Cardiac muscle cell (in vitro differentiated cells and primary cell): ENCODE measurements at places on chromosomes 3 and 15.

DNA sequence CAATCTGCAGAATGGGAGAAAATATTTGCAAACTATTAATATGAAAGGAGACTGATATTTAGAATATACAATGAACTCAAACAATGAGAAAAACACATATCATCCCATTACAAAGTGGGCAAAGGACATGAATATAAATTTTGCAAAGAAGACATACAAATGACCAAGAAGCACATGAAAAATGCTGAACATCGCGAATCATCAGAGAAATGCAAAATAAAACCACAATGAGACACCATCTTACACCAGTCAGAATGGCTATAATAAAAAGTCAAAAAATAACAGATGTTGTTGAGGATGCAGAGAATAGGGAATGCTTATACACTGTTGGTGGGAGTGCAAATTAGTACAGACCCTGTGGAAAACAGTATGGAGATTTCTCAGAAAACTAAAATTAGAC lies 83.6 kb downstream of the RAP2B start:
- DNase-seq: no peak

- DNase-seq: no peak
Observed at GRCh38 chr15:51298620-51299019, 39.8 kb downstream of the CYP19A1 start.

- no peak for DNase-seq
Observed at GRCh38 chr3:20837676-20838302, 651.8 kb upstream of the SGO1 start.

DNA sequence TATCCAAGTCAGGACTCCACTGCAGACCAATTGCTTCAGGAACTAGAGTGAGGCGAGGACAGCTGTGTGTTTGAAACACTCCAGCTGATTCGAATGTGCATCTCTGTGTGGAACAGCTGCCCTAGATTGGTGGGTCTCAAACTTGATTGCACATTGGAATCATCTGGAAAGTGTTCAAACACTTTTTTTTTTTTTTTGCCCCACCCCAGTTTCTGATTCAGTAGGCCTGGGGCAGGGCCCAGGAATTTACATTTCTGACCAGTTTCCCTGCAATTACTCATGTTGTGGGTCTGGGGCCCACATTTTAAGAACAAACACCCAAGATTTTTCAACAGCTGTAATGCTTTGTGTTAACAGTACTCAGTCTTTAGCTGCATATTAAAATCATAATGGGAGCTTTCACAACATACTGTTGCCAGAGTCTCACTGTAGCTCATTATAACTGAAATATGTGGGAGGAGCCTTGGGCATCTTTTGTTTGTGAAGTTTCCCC lies 156.6 kb downstream of the NR1D2 start:
- DNase-seq: peak; percentile 21

- no peak for DNase-seq
Observed at GRCh38 chr15:74655424-74655823, 39.8 kb downstream of the CLK3 start.

DNA sequence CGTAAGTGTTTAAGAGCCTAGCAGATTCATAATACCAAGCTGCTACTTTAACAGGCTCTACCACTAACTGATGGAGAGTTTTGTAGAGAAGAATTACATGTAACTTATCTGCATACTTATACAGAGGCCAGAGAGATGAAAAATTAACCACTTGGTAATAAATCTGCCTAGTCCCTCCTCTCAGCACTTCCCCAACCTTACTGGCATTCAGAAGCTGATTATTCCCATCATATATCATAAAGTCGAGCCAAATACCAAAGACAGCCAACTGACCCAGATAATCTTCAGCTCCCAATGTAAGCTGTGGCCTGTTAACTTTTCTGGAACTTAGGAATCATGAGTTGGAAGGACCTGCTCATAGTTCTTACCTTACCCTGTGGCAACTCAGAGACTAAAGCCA lies 25.5 kb upstream of the CSPG5 start:
- DNase-seq: no peak

GRCh38 chr3:58536501-58537411 lies at the start of gene ACOX2:
TSS of gene ACOX2 (minus strand) at chr3:58537190. CDS start at chr3:58535106, 2,084 bp downstream.
- DNase-seq: peak; percentile 84

- peak; percentile 35 for DNase-seq
Observed at GRCh38 chr15:67164401-67164791, 90.1 kb downstream of the AAGAB start.

GRCh38 chr3:188274249-188274915 lies 120.4 kb downstream of the LPP start:
- DNase-seq: peak; percentile 38

DNA sequence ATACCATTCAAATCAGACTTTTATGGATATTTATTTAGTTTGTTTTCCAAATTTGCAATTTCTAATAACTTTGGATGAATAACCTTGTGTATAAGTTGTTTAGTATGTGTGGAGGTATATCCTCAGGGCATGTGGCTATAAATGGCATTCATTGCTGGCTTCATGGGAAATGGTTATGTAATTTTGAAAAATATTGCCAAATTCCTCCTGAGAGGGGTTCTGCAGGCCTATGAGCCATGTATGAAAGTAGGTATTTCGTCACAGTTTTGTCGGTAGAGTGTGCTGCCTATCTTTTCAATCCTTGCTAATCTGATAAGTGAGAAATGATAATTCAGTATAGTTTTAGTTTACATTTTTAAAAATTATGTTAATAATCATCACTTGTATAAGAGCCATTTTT lies 256.4 kb upstream of the ZNF385D start:
- DNase-seq: peak; percentile 12

GRCh38 chr15:68317281-68318007 lies 39.9 kb downstream of the FEM1B start:
- no peak for DNase-seq

GRCh38 chr3:59886790-59887189 lies 837.0 kb upstream of the CFAP20DC start:
- DNase-seq: no peak

DNA sequence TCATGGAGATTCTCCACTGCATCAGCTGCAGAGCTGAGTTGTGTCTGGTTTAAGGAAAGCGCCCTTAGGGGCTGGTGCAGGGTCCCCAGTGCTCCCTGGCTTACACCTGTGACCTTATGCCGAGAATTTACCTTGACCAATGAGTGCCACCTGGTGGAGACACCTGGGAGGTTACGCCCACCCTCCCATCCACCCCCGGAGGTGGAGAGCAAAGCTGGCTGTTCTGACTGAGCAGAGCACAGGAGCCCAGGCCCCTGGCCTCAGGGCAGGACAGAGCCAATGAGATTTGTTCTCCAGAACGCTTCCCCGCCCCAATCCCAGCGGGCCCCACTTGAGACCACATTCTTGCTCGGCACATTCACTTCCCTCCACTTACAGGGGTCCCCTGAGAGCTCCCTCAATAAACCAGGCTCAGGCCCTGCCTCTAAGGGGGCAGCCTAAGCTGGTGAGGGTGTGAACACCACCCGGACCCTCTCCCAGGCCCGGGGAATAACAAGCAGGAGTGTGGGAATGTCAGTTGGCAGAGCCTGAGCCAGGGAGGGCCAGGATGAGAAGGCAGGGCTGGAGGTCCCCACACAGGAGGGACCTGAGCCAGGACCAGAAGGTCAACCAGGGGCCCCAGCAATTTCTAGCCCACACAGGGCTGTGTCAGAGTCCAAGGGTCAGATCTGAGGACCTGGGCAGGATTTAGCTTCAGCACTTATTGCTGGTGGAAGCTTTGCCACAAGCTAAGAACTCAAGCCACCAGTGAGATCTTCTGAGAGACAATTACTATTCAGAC lies 117.1 kb downstream of the TPRA1 start:
- no peak for DNase-seq

- peak; percentile 37 for DNase-seq
Observed at GRCh38 chr3:38454178-38454883, 641 bp downstream of the ACVR2B start.

- DNase-seq: no peak
Observed at GRCh38 chr3:159186581-159186980, 384.7 kb downstream of the MFSD1 start.

GRCh38 chr3:146177519-146177918 lies 16.5 kb upstream of the PLOD2 start:
- DNase-seq: no peak

GRCh38 chr3:50445919-50446318 lies 57.5 kb downstream of the CACNA2D2 start:
- no peak for DNase-seq

- DNase-seq: no peak
Observed at GRCh38 chr3:98900265-98901118, 1.0 kb downstream of the DCBLD2 start.

GRCh38 chr3:160921020-160921635 lies 165.1 kb downstream of the PPM1L start:
- DNase-seq: peak; percentile 51

- no peak for DNase-seq
Observed at GRCh38 chr3:196179380-196180308, 31.6 kb downstream of the ZDHHC19 start.

DNA sequence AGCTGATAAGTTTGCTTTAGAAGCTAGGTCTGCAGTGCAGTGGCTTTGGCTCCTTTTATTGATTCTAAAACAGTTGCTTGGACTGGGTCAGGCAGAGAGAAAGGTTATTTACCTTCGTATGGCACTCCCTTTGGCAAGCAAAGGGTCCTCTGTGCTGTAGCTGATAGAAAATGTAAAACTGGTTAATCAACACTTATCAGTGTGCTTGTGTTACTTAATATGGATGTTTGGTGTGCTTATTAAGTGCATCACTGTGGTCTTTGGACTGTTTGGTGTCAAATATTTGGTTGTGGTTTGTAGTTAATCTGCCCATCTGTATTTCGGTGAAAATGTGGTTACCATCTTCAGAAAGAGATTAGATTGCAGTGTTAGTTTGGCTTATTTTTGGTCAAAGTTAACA lies 16.0 kb downstream of the UBE2E2 start:
- no peak for DNase-seq

GRCh38 chr3:76651784-76652183 lies 388.1 kb upstream of the ROBO2 start:
- DNase-seq: no peak

- DNase-seq: no peak
Observed at GRCh38 chr3:69063636-69064035, 11.5 kb upstream of the TMF1 start.
